Skin of body (tissue), 3 donors: ENCODE measurements at places on chromosomes 3 and 15.
A peak's percentile ranks its signal among the peaks of the same experiment; 100 is the strongest.

GRCh38 chr3:97384583-97384982 lies 380.0 kb upstream of the ARL6 start:
- DNase-seq: no peak

DNA sequence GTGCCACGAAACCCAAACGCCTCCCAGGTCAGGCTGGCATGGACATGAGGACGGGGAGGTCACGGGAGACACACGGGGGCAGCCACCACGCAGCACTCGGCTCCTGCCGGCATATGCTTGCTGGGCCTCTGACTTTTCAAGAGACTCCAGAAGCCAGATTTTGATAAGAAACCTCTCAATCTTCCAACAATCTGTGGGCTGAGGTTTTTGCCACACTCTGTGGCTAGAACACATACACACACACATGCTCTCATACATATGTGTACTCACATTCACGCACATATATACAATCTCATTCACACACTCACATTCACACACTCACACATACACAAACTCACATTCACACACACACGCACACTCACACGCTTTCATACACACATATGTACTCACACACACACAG lies 86.7 kb upstream of the LINGO1 start:
- DNase-seq: no peak

DNA sequence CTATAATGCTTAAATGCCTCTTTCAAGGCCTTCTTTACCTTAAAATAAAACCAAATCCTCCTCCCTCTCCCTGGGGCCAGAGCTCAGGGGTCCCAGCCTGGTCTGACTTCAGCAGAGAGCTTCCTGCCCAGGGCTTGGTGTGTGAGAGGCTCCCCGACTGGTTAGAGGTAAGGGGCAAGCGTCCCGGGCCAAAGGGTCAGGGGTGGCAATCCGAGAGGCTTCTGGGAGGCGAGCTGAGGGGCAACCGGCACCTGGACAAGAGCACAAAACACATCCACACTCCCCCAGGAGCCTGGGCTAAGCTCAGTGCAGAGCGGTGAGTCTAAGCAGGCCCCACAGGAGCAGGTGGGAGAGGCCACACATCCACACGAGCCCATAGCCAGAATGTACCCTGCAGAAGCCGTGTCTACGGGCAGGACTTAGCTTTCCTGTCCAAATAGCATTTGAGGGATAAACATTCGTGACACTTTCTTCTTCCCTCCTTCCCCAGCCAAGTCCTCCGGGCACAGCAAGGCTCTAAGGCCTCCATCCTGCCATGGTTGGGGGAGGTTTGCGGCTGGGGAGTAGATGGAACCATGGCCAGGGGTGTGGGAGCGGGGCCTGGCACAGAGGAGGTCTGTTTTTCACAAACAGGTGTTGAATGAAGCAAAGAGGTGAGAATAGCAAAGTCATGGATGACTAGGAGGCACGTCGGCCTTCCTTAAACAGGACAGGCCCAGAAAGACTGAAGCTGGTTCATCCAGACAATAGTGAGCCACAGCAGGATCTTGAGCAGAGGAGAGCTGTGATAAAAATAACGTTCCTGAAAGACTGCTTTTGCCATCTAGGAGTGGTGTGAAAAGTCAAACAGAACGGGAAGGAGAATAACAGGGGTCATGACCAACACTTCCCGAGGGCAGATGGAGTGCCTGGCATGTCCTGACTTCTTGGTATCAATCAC lies 98.7 kb upstream of the IQSEC1 start:
- DNase-seq: no peak

- no peak for DNase-seq
Measured at GRCh38 chr15:79953951-79954444, 17.0 kb downstream of the BCL2A1 start.

GRCh38 chr3:133294253-133294652 lies 105.6 kb upstream of the BFSP2 start:
- DNase-seq: no peak

DNA sequence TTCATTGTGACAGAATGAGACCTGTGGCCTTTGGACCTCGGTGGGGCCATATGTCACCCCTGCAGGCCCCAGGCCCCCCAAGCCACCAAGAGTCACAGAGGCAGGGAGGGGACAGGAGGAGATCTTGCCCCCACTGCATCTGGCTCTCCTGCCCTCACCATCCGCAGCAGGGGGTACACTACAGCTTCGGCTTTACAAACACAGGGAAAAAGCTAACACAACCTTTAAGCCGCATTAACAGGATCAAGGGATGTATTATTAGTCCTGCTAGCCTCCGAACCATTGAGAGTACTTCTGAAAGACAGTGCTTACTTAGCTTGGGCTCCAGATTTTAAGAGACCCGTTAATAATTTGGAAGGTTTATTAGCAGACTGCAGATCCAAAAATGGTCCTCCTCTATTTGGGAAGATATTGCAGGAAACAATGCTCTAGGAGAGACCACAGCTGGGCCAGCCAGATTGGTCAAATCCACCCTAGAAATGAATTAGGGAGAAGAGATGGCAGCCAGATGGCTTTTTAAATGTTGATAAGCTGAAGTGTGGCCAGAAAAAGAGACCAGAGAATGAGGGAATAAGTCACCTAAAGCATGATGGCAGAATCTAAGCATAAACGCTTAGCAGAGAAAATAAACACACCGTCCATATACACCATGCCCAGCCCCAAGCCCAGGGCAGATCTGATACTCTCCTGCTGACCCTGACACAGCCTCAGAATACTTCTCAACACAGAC lies 31.5 kb downstream of the SRGAP3 start:
- no peak for DNase-seq

GRCh38 chr3:138381950-138382715 lies 33.8 kb downstream of the MRAS start:
- no peak for DNase-seq

DNA sequence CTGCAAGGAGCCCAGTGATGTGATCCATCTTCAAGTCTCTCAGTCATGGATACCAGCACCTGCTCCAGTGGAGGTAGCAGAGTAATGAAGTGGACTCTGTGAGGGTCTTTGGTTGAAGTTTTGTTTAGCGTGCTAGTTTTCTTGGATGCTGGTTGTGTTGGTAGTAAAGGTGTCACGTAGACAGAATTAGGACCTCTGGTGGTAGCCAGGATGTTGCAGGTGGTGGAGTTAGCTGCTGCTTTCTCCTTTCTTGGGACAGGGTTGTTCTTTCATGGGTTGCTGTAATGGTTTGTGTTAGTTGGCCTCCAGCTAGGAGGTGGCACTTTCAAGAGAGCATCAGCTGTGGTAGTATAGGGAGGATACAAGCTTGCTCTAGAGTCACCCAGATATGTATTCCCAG lies 125.2 kb downstream of the ANXA2 start:
- DNase-seq: no peak

DNA sequence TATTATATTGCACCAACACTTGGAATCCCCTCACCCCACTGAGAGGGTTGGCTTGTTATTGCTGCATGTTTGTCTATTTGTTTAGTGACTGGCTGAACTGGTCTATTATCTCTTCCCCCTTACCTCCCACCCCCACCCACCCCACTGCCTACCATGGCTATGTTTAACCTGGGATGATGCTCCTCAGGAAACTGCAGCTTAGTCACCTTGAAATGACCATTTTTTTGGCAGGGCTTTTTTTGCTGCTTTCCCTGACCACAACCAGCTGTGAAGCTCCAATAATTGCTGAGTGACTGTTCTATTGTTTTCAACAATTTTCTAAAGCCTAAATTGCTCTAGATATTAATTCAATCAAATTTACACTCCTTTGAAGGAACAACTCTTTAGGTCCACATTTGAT lies 137.9 kb upstream of the CADM2 start:
- no peak for DNase-seq

GRCh38 chr3:183394150-183394549 lies 34.3 kb downstream of the MCF2L2 start:
- no peak for DNase-seq

DNA sequence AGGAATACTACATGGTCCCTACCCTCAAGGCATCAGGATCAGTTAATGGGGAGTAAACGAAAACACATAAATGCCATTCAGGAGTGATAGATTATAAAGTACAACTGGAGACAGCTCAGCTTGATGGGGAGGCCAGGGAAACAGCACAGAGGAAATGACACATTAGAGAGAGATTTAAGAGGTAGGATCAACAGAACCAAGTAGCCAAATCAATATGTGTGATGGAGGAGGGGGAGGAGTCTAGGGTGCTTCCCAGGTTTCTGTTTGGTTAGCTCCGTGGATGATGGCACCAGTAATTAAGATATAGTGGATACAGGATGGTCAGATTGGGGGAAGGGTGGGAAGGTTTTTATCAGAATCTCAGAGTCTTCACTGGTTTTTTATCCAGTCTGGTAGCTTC lies 229.5 kb upstream of the ROPN1 start:
- no peak for DNase-seq

DNA sequence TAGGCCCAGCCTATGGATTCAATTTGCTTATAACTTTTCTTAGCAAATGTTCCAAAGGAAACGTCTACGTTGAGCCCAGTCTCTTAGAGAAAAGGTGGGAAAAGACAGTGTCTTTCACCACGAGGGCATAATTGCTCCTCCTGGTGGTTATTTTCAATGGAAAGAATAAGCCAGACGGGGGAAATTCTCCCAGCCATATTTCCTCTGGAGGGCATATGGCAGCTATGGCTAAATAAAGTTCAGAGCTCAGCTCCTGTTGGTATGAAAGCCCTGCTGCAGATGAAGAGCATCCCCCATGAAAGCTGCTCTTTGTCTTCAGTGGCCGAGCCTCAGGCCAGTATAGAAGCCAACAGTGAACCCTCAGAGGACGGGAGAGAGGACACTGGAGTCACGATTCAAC lies 297.9 kb downstream of the RYR3 start:
- no peak for DNase-seq

DNA sequence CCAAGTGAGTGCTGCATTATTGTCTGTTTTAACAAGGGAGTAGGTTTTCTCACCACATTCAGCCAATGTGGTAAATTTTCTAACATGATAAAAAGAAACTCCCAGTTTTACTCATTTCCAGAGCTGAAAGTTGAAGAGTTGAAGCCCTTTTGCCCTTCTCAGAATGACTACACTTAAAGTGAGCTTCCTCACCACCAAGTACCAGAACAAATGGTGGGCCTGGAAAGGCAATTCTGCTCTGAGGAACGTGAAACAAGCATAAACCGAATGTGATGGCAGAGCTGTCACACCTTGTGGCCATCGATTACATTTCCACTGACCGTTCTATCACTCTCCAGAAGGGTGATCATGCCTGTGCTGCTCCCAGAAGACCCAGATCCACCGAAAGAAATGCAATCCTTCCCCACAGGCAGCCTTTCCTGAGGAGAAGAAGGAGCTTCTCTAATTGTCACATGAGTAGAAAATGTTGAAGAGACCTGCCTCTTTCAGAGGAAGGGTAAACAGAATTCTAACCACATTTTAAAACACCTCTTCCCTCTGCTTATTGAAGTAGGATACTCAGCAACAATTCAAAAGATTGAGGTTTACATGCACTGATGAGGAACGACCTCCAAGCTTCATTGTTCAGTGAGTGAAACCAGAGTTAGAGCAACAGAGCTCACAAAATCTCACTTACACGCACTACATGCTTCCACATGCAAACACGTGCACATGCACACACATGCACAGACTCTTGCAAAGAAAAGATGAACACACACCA lies 21.4 kb upstream of the CCR9 start:
- no peak for DNase-seq

DNA sequence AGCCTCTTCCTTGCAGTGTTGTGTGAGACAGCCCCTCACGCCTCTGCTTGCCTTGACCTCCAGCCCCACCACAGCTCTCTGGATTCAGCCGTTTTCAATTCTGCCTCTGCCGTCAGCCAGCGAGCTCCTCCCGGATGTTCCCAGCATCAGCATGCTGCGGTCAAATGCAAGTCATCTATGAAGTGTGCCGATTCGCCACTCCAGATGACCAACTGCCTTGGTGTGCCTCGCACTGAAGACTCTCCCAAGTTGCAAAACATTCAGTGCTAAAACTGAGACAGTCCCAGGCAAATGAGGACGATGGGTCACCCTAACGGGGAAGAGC lies 30.6 kb upstream of the RASA2 start:
- peak; percentile 13 for DNase-seq

DNA sequence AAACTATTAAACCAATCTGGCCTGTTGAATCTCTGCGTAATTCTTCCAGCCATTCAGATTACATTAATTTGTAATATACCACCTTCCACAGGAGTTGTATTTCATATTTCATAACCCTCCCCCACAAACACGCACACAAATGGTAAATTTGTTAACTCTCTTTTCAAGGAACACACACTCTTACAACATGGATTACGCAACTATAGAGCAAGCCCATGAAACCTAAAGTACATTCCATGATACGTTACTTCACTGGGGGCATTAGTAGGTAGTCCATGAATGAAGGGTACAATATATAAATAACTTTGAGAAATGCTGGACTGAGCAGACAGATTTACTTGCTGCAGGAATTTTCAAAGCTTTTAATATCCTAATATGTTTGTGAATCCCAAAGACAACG lies 65.0 kb downstream of the TRIM69 start:
- DNase-seq: no peak

- no peak for DNase-seq
Measured at GRCh38 chr15:32825219-32825618, 107.4 kb downstream of the GREM1 start.

DNA sequence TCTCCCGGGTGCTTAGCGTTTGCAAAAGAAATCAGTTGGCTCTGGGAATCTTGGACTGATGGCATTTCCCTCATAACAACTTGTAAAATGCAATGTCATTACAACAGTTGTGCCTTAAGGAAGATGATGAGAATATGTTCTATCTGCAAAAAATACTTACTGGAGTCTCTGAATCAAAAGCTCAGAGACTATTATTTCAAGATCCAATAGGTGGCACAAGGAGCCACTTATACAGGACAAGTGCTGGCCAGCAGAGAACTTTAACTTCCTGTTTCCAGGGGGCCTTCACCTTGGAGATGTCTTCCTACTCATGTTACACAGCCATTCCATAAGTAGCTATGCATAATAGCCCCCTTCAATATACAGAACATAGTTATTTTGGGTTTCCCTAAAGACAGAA lies 8.9 kb upstream of the RPS27L start:
- no peak for DNase-seq

- peak; percentile 58 for DNase-seq
Measured at GRCh38 chr15:99476413-99477222, 89.2 kb upstream of the MEF2A start.

DNA sequence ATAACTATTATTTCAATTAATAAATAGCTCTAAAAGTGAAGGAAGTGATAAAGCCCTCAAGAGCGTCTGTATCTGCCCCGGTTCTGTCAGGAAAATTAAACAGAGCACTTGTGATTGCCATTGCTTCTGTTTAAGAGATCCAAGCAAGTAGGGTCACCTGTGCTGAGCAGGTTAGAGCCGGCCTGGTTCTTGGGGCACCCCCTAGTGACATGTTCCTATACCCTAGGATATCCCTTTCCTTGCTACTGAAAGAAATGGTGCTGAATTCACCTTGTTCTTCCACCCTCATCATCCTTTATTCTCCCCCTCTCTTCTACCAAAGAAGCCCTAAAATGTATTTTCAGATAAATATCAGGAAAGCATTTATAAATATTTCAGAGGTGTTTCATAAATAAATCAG lies 323.5 kb downstream of the RORA start:
- DNase-seq: no peak

- no peak for DNase-seq
Measured at GRCh38 chr3:69201658-69202057, 79.3 kb upstream of the LMOD3 start.
